ENCODE measurements at places on chromosomes 2 and 18.

- no peak for DNase-seq
Measured at GRCh38 chr18:79272916-79273315, 122.8 kb upstream of the NFATC1 start.

DNA sequence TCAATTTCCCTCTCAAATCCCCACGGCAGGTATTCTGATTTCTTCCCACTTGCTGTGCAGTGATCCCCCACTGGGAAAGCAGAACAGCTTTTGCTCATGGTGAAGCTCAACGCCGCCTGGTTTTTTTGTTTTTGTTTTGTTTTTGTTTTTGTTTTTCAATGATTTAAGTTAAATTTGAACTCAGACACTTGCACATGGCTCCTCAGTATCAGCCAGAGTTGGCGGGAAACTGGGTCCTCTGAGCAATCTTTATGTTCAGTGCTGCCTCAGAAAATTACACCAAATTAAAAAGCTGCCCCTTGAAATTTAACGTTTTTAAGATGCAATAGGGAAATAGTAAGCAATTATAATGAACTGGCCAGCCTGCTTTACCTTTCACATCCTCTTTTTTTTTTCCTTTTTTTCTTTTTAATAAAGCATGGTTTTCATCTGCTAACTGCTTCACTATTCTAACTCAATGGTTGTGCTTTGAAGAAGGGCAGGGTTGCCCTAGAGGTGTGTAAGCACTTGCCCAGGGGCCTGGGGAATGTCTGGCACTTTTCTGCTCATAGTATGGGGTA is 277.0 kb upstream of the HNRNPA3 start:
- DNase-seq, result no peak

DNA sequence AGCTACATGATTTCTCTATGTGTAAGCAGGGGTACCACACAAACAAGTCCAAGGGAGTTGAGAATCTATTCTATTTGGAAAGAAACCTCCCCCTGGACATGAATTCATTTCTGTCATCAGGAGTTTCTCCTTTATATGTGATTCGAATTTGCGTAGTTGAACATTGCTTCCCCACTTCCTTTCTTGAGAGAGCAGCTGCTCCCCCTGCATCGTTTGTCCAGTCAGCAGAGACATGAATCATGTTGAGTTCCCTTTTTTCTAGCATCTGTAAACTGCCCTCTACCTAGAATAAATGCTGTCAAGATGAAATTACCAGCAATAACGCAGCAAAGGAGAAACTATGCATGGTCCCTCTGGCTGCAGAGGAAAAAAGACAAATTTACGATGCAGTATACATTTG is 73.8 kb downstream of the KIF5C start:
- no peak for DNase-seq

DNA sequence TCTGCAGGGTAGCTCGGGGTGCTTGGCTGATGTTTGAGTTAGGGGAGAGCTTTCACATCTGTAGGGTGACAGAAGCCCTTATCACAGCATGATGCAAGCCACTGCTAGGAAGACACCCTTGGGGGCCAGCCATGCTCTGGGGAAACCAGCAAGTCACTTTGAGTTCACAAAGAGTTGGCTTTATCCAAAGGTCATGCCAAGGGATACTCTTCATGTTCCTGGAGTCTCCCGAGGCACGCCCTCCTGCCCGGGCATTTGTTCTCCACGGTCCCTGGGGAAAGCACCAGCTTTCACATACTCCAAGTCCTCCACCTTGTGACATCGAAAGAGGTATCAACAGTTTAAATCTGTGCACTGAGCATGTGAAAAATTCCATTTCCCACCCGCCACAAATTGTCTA is 227.7 kb downstream of the VAPA start:
- no peak for DNase-seq

DNA sequence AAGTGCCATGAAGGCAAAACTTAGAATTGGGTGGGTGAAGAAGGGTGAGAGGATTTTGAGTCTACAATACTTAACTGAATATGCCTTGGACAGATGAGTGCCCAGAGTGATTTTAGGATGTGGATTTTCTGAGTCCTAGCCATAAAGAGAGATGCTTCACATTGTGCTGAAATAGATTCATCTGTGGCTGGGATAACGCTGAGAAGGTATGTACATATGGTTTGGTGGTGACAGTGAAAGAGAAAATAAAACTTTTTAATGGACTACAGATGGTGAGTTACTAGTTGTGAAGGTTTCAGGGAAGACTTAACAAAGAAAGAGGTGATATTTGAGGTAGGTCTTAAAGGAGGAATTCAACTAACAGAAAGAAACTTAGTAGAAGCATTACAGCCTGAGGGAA is 265.8 kb downstream of the AKAIN1 start:
- DNase-seq, result no peak

- DNase-seq, result peak; percentile 28
Measured at GRCh38 chr2:169767243-169767888, 31.3 kb upstream of the SSB start.

DNA sequence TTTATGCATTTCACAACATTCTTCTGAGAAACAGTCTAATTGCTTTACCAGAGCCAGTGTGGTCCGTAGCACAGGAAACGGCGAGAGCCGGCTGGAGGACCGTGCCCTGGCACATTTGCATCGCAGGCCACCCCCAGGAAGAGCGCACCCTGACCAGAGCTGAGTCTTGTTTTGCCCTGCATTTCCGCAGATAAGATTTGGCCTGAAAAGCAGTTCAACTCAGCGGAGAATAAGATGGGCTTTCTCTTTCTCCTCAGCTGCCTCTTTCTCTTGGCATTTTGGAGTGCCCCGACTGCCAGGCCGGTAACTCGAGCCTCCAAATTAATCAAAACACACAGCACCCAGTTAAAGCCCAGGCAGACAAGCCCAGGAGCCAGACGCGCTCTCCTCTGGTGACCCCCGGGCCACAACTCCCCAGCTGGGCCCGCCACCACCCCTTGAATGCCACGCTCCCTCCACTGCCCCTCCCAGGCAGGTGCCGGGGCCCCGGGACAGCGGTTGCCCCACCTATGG is 464 bp downstream of the COL4A4 start:
- no peak for DNase-seq

- peak; percentile 59 for DNase-seq
Measured at GRCh38 chr2:198371921-198372543, 567.6 kb downstream of the PLCL1 start.

DNA sequence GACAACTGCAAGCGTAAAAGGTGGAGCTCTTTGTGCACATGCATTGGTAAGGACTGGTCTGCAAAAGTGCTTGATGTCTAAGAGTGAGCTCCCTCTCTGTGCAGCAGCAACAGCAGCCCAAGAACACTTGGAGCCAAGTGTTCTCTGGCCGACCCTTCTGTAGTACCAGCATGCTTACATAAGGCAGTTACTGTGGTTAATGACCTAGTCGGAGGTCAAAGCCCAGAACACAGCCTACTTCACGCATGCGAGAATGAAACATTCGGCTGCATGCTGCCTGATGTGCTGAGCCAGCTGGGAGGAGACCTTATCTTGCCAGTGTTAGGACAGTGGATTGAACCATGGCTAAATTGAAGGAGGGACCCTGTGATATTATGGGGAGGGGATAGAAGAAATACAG is 21.3 kb downstream of the NCAPH start:
- DNase-seq, result no peak

DNA sequence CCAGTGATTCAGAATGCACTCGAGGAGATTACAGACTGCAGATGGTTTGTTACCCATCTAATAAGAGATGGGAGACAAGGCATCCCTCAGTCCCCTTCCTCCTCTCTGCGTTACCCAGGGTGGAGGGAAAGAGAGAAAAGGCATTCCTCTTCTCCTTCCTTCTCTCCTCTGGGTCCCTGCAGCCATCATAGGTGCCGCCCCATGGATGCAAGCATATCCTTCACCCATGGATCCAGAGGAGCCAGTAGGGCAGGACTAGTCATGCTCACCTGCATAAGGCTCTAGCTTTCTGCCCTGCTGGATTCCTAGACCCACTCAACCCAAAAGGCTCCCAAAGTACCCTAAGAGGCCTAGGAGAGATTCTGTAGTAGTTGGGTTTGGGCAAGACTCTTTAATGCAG is 20.4 kb downstream of the CMPK2 start:
- no peak for DNase-seq

DNA sequence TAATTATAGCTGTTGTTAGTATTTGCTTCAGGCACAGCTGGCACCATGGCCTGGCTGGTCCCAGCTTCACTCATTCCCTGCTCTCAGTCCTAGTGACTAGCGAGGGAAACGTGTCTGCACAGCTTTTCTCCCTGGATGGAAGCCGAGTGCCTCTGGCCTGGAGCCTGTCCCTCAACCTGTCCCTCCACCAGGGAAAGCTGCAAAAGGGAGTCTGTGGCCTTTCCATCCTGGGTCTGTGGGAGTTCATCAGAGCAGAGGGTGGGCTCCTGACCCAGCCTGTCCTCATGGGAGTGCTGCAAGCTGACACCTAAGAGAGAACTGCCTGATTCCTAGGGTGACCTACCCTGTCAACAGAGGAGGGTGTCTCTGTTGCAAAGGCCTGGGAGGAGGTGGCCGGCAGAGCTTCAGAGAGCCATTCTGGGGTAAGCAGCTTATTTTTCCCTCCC is 118.3 kb downstream of the CAPN13 start:
- no peak for DNase-seq

DNA sequence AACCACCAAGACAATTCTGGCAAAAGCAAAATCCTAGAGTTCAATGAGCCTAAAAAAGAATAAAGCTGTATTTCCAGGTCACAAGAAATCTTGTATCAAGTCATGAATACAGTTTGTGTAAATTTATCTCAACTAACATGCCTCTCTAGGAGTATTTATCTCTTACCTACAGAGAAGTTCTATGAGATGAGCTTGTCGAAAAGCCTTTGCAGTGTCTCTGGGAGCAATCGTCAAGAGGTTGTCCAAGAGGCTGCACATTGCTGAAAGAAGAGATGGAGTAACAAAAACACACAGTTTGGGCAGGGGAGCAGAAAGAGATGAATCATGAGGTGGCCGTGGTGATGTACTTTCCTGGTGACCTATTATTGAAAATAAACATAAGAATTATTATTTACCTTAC is 112.0 kb upstream of the CD226 start:
- DNase-seq, result no peak

DNA sequence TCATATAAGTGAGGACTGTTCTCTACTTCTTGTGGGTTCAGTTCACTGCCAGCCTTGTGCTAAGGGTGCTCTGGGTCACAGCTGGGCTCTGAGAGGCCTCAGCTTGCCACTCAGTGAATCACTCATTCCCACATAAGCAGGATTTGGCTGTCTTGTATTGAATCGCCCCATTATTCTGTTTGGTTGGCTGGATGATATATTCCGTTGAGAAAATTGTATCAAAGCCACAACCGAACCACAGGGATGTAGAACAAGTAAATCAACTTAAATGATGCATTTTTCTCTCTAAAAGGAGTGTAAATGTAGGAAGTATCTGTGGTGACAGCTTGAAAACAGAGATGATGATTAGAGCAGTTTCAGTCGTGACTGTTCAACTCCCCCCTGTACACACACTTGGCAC is 39.6 kb downstream of the TTC39C start:
- peak; percentile 57 for DNase-seq

GRCh38 chr2:69742322-69742952 is 503 bp downstream of the ANXA4 start:
- DNase-seq, result no peak

GRCh38 chr18:50545936-50546335 is 14.0 kb upstream of the MAPK4 start:
- no peak for DNase-seq

DNA sequence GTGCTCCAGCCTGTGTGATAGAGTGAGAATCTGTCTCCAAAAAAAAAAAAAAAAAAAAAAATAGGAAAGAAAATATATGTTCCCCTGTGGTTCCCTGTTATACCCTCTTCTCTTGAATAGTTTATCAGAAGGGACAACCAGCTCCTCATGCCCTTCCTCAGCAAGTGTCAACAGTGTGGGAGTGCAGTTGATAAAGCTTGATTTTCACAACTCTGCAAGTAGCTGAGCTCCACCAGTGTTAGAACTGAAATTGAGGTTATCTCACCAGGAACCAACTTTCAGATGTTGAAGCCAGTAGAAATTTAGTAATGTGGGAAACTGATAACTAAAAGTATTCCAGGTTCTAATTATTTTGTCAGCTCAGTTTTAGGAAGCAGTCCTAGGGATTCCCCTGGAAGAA is 25.1 kb downstream of the NEDD4L start:
- no peak for DNase-seq

Measured in fibroblast of skin of left quadriceps (primary cell).